ENCODE measurements at places on chromosomes 16 and 17.

GRCh38 chr16:76577003-76577402, 299.8 kb downstream of the CNTNAP4 start:
- no peak for DNase-seq

- no peak for DNase-seq
Observed at GRCh38 chr17:6748617-6749016, 7.2 kb upstream of the XAF1 start.

- DNase-seq, result no peak
Observed at GRCh38 chr16:84583995-84584394, 33.9 kb downstream of the COTL1 start.

DNA sequence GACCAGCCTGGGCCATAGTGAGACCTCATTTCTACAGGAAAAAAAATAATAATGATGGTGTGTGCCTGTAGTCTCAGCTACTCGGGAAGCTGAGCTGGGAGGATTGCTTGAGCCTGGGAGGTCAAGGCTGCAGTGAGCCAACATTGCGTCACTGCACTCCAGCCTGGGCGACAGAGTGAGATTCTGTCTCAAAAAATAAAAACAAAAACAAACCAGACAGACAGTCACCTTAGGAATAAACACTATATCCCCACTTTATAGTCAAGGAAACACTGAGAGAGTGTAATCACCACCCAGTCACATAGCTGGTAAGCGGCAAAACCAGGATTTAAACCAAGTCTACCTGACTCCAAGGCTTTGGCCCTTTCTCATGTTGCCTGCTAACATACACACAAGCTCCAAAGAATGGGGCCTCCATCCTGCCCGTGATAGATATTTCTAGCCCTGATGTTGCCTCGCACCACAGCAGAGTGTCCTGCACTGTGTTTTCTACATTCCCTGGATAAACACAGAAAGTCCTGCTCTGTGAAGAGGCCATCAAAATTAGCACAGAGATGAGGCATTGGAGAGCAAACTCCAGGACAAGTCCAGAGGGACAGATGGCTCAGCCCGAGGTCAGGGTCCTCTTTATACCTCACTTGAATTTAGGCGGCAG, 66.1 kb upstream of the SMURF2 start:
- no peak for DNase-seq

- no peak for DNase-seq
Observed at GRCh38 chr16:10938796-10939648, 3.2 kb downstream of the DEXI start.

GRCh38 chr17:957856-958421, 21.6 kb downstream of the NXN start:
- no peak for DNase-seq

GRCh38 chr17:61325382-61326073, 74.1 kb upstream of the TBX2 start:
- no peak for DNase-seq

GRCh38 chr16:56936950-56937349, 5.0 kb downstream of the HERPUD1 start:
- no peak for DNase-seq

DNA sequence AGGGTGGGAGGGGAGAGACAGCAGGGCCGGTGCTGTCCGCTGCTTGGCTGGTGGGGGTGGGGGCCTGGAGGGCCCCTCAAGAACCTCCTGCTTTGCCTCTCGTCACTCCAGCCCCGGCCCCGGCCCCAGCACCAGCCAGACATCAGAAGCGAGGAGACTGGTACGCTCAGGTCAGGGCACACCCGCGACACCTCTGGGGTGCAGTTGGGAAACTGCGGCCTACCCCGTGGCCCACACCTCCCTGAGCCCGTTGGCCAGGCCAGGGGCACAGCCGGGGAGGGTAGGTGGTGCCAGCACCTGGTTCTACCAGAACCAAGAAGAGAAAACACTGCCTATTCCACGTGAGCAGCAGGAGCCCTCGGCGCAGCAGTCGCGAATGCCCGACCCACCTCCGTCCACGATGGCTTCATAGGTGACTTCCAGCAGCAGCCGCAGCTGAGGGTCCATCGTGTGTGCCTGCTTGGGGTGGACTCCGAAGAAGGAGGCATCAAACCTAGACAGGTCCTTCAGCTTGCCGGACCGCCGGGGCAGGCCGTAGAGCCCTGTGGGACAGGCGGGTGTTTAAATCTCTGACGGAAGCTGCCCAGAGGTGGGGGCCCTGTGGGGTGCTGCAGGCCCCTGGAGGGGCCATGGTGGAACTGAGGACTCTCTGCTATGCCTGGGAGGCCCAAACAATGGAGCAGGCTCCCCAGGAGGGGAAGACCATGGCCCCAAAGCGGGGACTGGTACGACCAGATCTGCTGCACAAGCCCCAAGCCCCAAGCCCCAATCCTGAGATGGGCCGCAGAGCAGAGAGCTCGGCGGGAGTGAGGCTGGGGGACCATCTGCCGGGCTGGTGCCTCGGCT, 2.9 kb downstream of the FASN start:
- DNase-seq, result no peak

DNA sequence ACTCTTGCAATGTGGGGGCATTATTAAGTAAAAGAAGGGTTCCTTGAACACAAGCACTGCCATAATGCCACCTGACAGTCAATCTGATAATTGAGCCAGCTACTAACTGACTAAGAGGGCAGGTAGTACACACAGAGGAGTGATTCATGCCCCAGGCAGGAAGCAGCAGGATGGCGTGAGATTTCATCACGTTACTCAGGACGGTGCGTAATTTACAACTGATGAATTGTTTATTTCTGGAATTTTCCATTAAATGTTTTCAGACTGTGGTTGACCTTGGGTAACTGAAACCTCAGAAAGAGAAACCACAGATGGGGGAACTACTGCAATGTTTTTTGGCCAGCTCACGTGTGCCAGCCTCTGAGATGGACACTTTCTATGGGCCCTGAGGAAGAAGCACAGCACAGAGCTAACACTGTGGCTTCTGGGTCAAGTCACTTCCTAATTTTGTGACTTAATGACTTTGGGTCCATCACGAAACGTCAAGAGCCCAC, 46.7 kb downstream of the C17orf67 start:
- peak; percentile 91 for DNase-seq

DNA sequence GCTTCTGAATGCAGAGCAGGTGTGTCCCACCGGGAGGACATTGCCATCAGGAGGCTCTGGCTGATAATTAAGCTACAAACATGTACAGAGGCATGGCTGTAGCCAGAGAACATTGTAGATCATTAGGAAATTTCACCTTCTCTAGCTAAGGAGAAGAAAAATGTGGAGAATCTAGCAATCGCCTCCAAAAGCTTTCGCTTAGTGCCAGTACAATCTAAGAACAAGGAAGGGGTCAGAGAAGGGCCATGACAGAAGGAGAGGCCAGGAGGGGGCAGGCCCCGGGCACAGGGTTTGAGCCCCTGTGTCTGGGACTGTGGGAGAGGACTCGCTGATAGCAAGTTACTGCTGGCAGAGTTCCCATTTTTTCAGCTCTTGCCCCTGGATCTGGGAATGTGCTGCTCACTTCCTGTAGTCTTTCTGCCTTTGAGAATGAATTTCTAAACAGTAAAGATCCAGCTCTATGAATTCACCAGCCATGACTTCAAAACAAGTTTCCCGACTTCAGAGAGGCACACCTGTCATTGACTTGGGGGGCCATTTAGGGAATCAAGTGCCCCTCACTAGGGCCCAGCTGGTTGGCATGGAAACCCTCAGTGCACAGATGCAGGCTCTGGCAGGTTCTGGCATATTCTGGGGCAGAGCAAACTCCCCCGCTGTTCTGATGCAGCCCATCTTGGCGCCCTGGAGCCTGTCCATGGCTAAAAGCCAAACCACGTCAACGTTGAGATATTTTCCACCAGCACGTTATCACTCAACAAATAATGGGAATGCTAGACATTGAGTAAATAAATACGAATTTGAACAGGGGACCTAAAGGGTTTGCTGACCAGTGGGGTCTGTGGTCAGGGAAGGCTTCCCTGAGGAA, 59.5 kb upstream of the CACNG4 start:
- DNase-seq, result no peak

- no peak for DNase-seq
Observed at GRCh38 chr16:35386619-35387018, 1927.2 kb downstream of the TP53TG3F start.

DNA sequence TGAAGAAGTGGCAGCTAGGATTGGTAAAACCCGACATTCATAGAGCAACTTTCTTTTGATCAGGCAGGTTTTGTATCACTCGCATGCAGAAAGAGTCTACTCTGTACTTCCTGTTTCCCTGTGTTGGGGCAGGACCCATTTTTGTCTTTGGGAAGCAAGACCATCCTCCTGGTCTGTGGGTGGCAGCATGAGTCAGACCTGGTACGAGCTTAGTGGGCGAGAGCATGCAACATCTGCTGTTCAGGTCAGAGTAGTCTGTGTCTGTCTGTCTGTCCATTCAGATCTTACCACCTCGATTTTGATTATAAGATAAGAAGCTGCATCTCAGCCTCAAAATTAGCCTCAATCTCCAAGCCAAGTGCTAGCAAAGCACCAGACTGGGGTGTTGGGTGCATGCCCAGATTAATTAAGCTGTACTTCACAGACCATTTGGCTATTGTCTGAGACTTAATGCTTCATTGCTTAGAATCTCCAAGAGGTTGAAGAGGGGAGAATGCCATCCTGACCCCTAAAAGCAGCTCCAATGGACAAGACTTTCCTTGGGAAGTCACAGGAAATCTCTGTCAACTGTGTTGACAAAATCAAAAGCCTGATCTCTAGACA, 110.9 kb downstream of the XYLT1 start:
- no peak for DNase-seq

DNA sequence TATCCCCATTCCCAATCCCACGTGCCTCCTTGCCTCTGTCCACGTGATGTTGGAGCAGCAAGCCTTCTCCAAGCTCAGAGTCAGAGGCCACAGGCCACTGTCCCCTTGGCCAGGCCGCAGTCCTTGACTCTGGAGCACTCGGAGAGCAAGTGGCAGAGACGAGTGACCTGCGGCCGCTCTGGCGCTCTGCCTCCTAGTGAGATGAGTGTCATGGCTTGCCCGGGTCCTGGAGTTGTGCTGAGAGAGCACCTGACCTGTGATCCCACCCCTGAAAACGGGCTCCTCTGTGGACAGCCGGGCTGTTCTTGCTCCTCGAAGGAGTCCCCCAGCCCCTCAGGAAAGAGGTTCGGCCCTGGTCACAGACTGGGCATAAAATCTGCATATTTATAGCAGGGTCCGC, 10.0 kb upstream of the FASN start:
- no peak for DNase-seq

DNA sequence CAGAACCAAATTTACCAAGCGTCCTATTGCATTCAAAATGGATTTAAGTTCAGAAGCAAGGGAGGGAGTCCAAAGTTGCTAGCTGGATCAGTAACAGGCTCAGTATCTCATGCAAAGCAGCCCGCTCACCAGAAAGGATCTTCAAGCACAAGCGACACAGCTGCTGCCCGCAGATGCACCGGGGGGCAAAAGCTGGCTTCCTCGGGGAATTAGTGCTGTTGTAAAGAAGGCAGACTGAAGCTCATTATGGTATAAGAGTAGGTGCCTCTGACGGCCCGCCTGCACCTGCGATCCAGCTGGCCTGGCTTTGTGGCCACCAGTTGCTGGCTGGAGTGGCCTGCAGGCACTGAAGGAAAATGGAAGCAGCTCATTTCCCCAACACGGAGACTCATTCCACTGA, 128.4 kb upstream of the RCVRN start:
- DNase-seq, result no peak

GRCh38 chr17:8119581-8120519, 1.5 kb upstream of the ALOXE3 start:
- peak; percentile 83 for DNase-seq

GRCh38 chr17:59874376-59874775, 18.4 kb downstream of the TUBD1 start:
- no peak for DNase-seq

- DNase-seq, result no peak
Observed at GRCh38 chr16:89764711-89765201, 43.4 kb downstream of the ZNF276 start.
